ENCODE measurements at places on chromosomes 2 and 18.

DNA sequence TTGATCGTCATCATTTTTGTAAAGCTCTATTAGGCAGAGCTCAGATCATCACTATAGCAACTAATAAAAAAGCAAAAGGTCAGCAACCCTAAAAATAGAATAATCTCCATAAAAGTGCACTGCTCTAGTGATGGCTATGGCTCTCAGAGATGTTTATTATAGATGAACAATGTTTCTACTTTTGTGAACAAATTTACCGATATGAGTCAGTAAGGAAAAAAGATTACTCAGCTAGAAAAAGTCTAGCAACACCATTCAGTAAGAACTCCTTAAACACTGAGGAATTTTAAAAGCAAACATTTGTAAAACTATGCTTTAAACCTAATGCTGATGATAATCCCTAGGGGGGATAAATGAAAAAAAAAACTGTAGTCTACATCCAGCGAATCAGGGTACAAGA is 69.6 kb downstream of the ACVR1C start:
- no peak for DNase-seq

GRCh38 chr2:8669157-8669817 is 12.6 kb upstream of the ID2 start:
- no peak for DNase-seq

- DNase-seq: no peak
Observed at GRCh38 chr2:56102098-56102497, 81.7 kb upstream of the CCDC85A start.

DNA sequence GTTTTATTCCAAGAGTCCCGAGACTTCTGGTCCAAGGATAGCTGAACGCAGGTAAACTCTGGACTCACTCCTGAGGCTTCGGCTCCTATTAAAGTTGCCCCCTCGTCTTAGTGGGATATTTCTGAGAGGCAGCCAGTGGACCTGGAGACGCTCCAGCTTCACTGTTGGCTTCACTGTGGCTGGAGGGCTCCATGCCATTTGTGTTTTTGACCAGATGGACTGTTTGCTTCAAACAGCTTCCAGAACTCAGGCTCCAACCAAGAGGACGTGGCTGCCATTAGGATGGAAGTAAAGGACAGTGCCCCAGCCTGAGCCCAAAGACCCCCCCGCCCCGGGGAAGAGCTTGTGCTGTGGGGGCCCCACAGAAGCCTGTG is 94.4 kb upstream of the LDAH start:
- DNase-seq: no peak

DNA sequence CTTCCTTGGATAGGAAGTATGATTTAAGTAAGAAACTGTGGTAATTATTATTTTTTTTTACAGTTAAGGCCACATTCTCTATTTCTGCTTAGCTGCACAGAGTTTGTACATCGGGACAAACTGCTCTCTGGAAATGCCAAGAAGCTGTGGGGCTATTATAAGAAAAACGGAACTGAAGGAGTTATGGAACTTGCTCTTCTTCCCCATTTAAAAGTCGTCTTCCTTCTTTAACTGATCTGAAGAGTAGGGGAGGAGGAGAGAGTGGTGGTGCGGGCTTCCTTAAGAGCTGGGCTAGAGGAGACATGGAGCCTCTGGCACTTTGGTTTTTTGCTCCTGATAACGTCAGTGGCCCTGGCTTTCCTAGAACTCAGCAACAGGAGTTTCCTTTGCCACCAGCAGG is 54.4 kb downstream of the RAB31 start:
- DNase-seq: no peak

DNA sequence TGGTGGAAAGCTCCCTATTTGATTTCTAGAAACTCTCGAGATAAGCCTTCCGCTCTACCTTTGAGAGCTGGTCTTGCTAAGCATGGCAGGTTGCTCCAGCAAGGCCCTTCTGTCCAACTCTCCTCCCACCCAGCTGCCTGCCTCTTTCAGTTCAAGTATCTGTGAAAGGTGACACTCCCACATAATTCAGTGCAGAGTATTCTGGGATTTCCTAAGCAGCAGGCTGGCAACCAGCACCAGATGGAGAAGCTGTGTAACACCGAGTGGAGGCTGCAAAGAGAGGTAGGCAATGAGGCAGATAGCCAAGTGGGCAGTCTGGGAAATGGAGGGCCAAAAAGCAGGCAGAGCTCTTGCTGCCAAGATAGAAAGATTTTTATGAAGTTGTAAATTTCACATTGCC is 88.4 kb upstream of the CAVIN2 start:
- DNase-seq: no peak
